Activated CD4-positive, alpha-beta T cell treated with anti-CD3 and anti-CD28 coated beads for 48 hours (primary cell): ENCODE measurements at places on chromosomes 1 and 21.

DNA sequence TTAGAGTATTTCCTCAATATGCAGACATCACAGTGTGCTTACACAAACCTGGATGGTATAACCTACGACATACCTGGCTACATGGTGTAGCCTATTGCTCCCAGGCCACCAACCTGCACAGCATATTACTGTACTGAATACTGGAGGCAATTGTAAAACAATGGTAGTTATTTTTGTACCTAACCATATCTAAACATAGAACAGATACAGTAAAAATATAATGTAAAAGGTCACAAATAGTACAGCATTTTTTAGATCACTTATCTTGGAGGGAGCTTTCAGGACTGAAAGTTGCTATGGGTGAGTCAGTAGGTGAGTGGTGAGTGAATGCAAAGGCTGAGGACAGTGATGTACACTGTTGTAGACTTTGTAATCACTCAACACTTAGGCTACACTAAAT lies 492.3 kb downstream of the MRPL39 start:
- DNase-seq, result no peak

- no peak for DNase-seq
Observed at GRCh38 chr1:75470448-75470847, 140.5 kb downstream of the SLC44A5 start.

DNA sequence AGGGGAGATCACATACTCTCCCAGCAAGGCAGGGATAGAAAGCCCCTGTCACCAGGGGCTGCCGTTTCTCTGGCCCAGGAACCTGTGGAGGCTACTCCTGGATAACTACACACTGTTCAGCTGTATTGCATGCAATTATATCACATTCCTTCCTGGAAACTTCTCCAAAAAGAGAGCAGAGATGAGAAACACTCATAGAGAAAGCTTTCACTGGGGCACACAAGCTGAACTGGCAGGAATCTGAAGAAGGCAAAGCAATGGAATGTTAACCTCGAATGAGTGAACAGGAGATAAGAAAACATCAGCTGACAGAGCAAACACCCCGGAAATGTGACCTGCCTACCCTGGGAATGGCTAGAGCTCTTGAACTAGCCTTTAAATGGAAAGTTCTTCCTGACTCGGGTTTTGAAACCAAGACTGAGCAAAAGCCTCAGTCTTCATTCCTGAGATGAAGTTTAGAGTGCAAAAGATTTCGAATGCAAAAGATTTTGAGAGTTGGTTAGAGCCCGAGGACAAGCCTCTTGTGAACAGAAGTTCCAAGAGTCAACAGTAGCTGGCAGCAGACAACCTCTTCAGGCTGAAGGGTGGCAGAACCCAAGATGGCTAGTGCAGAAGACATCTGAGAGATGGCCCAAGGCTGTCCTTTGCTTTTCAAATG lies 32.3 kb downstream of the CCN1 start:
- DNase-seq, result no peak

- DNase-seq, result no peak
Observed at GRCh38 chr1:26546375-26546774, 16.8 kb downstream of the RPS6KA1 start.

DNA sequence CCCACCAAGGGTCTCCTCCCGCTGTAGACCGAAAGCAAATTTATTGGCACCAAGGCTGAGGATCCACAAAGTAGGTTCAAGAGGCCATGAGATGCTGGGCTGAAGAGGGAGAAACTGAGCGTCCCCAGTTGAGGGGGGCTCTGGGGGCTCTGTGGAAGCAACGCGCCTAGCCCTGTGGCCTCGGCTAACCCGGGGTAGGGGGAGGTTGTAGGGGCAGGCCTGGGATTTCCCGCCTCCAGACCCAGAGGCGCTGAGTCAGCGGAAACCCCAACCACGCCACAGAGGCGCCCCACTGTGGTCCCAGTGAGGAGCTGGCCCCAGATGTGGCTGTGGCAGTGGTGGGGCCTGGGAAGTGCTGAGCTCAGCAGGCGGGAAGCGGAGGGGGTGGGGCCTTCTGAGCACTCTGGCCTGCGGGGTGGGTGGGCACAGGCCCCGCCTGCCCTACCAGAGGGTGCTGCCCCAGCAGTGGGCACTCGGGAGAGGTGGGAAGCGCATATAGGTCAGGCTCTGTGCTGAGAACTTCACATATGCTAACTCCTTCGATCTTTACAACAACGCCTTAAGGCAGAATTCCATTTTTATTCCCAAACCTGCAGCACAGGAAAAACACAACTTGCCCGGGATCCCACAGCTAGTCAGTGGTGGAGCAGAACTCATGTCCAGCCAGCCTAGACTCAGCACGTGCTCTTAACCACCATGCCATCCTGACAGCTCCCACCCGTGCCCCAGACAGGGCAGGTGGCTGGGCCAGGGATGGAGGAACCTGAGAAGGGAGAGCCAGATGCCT lies 1.5 kb upstream of the COL16A1 start:
- DNase-seq, result peak; percentile 84

- DNase-seq, result no peak
Observed at GRCh38 chr1:202249436-202249835, 55.8 kb downstream of the LGR6 start.

DNA sequence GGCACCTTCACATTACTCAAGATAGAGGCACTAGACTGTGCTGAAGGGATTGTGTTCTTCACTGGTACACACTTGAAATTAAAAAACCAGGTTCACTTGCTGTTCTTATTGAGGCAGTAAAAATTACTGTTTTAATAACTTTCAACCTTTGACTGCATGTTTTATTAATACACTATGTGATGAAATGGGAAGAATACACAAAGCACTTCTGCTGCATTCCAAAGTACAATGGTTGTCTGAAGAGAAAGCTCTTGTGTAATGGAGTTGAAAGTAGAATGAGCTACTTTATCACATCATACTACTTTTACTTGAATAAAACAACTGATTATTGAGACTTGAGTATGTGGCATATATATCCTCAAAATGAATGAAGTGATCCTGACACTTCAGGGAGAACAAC lies 49.7 kb downstream of the LRRC8C start:
- no peak for DNase-seq

DNA sequence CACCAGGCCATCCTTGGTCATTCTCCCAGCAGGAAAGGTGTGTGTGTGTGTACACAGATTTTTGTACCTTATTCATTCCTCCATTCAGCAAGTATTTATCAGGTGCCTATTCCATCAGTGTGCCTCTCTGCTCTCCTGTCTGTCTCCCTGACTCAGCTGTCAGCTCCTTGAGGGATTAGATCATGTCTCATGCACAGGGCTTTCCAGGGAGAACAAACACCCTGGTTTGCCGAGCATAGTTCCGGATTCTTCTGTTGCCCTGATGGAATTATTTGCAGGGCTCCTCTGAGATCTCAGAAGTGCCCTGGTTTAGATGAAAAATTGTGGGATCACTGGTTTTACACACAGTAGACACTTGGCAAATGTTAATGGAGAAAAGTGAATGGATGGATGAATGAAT lies 8.1 kb upstream of the SDHB start:
- no peak for DNase-seq

DNA sequence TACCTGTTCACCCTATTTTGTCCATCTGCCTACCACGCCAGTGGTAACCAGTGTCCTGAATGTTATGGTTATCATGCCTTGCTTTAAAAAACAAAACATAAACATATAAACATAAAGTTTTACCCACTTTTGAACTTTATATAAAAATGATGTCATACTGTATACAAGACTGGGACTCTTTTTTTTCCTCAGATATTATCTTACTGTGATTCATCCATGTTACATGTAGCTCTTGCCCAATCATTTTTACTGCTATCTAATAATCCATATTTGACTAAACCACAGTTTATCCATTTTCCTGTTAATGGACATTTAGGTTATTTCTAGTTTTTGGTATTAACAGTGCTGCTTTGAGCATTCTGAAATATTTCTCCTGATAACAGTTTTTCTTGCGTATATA lies 78.8 kb downstream of the GPR161 start:
- no peak for DNase-seq

DNA sequence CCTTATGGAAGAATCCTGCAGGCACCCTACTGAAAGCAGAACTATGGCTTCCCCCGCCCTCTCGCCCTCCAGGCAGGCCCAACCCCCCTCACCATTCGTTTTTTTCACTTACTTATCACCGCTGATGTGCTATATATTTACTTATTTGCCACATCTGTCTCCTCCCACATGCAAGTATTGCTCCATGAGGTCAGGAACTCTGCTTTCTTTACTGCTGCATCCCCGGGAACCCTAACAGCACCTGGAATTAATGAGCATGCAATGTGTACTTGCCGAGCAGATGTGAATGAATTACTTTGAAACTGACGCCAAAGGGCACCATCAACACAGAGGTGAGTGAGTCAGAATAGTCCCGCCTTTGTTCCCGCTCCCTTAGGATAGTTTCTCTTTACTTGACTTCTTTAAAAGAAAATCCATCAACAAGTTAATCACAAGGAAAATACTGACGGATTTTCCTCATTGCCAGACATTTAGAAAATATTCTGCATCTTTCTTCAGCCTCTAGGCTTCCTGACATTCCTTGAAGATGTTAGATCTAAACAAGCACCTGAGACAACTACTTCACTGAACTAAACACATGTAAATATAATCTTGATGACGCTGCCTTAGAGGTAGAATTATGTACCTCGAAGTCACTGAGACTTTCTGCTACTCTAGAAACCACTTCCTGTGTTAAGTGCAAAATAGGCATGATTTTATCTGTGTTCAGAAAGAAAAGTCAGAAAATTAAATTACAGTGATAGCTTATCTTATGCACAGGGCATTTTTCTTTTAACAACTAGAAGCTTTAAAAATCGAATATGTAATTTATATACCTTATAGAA lies 17.5 kb upstream of the RAB4A start:
- DNase-seq, result peak; percentile 18
